ENCODE measurements at places on chromosomes 7 and 10.

GRCh38 chr7:42237811-42238541 lies 967 bp upstream of the GLI3 start:
- no peak for DNase-seq

DNA sequence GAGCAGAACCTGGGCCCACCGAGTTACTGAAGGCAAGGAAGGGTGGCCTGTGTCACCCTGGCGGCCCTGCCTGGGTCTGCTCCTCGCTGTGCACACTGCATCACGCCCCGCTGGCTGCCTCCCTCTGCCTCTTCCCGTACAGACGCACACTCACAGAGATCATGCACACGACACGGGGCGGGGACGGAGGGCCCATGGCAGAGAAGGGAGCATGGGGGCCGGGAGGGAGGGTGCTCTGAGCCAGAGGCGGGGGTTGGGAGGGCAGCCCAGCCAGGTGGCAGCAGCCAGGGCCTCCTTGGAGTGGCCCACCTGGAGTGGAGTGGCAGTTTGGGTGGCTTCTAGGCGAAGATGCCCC lies 16.6 kb downstream of the BUD23 start:
- no peak for DNase-seq

DNA sequence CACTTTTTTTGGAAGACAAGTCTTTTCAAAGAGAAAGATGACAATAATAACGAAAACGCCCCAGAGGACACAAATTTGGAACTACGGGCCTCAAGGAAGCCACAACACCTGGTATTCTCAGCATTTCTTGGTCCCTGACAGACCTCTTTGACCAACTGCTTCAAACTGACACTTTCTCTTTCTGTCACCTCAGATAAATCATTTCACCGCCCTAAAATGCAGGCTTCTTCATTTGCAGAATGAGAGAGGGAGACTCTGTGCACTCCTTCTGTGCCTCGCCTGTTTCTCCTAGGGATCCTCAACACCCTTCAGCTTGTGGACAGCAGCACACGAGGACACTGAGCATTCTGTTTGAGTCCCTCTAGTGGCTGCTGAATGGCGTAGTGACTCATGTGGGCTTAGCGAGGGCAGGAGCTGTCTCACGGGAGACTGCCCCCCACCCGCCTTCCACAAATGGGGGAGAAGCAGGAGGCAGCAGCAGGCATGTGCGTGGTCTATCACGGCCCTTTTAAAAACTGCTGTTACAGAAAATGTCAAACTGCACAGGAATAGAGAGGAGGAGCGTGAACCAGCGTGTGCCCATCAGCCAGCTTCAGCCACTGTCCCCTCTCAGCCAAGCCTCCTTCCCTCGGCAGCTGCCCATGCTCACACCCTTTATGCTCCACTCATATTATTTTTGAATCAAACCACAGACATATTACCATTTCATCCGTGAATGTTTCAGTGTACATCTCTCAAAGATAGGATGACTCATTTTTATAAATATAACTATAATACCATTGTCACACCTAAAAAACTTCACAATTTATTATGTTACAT lies 41.4 kb downstream of the GSDME start:
- no peak for DNase-seq

DNA sequence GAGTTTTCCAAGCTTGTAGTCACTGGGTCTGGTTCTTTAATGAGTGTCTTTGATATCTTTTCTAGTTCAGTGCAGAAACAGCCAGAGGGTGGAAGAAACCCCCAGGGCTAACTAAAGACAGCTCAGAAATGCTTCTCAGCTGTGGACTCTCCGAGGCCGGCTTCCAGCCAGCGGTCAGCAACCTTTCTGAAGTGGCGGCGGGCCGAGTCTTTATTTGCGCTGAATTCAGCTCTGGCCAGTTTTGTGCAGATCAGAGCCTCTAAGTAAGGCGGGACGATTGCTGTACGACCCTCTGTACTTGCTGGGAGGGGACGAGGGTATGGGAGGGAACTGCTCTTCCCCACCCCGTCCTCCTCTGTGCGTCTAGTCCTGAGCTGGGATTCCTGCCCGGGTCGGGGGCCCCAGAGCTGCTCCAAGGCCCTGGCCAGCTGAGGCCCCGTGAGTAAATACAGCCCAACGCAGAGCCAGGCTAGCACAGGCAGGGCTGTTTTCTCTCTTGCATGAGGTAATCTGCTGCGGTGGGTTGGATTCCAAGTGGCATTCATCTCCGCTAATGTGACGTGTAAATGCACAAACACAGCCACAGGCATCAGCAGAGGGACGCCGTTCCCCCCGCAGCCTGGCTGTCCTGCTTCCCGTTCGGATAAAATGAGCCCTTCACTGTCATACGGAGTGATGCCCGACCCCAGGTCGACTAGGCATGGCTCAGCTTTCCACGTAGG lies 159.8 kb downstream of the PIP4K2A start:
- no peak for DNase-seq

Measured in NCI-H1436 (cell line).